NCI-H526 (cell line): ENCODE measurements at places on chromosomes 2 and 18.

- DNase-seq = no peak
These were observed 393.8 kb upstream of the HNMT start for GRCh38 chr2:137570484-137570883.

- peak; percentile 19 for DNase-seq
These were observed 33.0 kb downstream of the REEP1 start for GRCh38 chr2:86304416-86304815.

GRCh38 chr2:140589273-140589672, 1541.5 kb downstream of the LRP1B start:
- DNase-seq = no peak

- no peak for DNase-seq
These were observed 93.0 kb upstream of the CRIM1 start for GRCh38 chr2:36262581-36262980.

- DNase-seq = no peak
These were observed 184.4 kb downstream of the KCNS3 start for GRCh38 chr2:18062892-18063291.

DNA sequence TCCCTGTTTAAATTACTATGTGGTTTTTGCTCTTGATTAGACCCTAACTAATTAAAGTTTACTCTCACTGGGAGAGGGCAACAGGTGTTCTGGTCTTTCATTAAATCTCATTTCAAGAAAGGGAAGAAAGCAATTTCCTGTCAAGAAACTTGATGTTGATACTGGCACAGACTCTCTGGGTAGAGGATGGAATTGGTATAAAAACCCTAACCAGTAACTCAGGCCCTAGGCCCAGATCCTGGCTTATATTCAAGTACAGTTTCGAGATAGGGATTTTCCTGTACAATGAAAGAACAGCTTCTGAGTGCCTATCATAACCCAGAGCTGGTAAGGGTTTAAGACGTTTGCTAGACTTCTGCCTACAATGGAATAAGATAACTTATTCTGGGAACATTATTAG, 61.6 kb upstream of the ACYP2 start:
- no peak for DNase-seq

GRCh38 chr2:66432801-66433694, 1.9 kb upstream of the MEIS1 start:
- DNase-seq = peak; percentile 87

GRCh38 chr2:204197336-204198005, 260.9 kb downstream of the ICOS start:
- DNase-seq = no peak

DNA sequence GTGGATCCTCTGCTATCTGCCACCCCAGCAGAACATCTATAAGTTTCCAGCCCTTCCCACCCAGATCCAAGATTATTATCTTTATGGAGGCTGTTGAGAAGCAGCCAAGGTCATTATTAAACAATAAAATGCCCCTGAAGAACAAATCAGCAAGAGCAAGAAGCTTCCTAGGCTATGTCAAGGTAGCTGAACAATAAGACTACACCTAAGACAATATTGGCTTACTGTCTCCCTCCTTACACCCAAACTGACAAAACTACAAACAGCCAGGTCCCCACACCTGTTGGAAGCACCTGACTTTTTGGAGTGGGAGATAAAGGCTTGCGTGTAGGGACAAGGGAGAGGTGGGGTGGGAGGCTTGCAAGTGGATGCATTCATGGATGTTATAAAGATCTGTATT, 128.5 kb downstream of the SPTBN1 start:
- no peak for DNase-seq

GRCh38 chr2:51000849-51001617, 30.9 kb downstream of the NRXN1 start:
- DNase-seq = no peak

- DNase-seq = peak; percentile 53
These were observed 916 bp downstream of the TAF4B start for GRCh38 chr18:26227051-26227670.
